GM23338 (cell line): ENCODE measurements at places on chromosomes 11 and 22.

GRCh38 chr22:38347181-38347943, 30.1 kb upstream of the CSNK1E start:
- no peak for DNase-seq

- no peak for DNase-seq
Measured at GRCh38 chr11:67998150-67999045, 5.5 kb downstream of the UNC93B1 start.

DNA sequence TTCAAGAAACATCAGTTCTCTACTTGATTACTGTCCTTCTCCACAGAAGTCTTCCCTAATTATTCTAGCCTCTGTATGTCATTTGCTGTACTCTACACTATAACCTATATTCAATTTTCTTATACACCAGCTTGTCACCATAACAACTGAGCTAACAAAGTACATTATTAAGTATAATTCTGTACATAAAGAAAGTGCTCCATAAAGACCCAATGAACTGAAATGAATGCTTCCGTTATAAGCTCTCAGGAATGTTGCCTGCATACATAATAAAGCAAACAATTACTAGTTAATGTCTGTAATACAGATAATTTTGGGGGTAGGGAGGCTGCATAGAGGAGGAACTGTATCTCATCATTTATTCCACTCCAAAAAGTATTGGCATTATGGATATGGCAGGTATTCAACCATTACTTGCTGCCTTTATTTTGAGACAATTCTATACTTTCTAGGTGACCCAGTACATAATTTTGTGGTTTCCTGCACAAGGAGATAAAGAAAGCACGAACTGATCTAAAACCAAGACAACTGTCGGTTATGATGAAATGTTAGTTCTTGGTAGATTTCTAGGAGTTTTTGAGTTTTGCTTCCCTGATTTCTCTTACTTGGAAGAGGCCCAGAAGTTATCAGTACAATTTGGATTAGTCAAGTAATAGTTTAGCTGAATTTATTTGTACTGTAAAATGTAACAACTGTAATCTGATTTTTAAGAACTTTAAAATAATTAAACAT, 202.5 kb downstream of the SBF2 start:
- DNase-seq: no peak

DNA sequence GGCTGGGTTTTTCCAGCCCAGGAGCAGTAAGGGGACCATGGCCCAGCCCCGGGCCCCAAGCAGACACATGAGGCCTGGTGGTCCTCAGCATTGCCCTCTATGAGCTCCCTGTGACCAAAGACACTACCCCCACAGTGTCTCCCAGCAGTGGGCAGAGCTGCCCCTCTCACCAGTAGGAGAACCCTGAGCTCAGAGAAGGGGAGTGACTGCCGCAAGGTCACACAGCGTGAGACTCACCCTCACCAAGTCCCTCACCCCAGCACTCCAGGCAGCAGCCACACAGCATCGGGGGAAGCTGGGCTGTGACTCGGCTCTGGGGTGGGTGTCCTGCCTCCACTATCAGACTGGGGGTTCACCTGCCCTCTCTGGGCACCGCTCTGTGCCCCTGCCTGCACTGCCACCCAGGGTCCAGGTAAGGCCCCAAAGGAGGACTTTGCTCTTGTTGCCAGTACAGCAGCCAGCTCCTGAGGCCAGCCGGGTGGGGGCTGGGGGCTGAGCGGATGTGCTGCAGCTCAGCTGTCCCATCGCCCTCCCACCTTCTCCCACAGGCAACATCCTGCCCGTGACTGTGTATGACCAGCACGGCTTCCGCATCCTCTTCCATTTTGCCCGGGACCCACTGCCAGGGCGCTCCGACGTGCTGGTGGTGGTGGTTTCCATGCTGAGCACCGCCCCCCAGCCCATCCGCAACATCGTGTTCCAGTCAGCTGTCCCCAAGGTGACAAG, 7.9 kb upstream of the SH3BP1 start:
- DNase-seq: no peak

DNA sequence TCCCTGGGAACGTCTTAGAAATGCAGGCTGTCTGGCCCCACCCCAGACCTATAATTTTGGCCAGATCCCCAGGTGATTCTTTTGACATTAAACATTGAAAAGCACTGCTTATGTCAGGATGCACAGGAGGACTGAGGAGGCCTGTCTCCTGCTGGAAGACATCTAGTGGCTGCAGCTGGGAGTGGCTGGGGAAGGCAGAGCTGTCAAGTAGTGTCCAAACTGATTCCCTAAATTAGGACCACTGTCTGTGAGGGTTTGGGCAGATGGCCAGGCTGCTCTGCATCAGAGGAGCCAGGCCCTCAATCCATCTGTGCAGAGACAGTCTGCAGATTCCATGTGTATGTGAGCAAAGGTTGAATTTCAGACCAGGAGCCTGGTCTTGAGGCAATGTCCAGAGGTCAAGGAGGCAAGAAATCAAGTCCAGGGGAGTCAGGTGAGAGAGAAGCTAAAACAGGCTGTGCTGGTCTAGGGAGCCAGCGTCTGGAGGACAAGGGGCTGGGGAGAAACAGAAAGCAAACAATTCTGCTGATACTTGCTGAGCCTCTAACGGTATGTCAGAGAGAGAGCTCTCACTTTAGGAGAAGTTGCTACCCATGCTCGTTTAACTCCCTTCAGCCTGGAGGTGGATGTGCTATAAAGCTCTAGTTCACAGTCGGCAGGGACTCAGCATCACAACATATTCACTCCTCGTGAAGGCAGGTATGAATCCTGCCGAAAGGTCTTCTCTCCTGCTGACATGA, 15.3 kb upstream of the SYTL2 start:
- DNase-seq: peak; percentile 50

GRCh38 chr22:35991168-35991567, 37.5 kb downstream of the RBFOX2 start:
- no peak for DNase-seq

DNA sequence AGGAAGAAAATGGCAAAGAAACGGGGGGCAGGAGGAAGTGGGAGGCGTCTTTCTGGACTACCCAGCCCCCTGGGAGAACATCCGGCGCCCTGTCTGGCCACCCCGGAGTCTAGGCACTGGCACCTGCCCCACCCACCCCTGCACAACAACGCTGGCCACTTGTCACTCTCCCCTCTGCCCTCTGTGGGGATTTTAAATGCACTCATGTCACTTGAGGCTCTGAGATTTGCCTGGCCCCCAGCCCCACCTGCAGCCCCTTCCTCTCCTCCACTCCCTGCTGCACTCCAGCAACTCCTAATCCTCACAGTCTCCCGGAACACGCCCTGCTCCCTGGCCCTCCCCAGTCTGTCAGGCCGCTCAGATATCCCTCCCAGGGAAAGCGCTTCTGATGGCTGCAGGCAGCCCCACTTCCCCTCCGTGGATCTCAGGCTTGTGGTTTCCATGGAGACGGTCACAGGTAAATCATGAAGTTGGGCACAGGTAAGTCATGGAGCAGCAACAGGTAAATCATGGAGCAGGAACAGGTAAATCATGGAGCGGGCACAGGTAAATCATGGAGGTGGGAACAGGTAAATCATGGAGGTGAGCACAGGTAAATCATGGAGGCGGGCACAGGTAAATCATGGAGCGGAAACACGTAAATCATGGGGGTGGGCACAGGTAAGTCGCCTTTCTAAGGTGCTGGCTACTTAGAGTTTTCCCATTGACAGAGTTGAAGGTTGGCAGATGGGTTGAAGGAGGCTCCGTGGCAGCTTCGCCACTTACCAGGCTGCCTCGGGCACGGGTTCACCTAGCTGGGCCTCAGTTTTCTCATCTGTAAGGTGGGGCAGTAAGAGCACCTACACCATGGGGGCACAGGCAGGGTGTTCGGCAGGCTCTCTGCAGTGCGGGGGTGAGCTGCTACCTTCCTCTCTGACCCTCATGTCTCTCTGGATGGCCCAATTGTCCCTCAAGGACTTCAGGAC, 79.0 kb upstream of the SHISAL1 start:
- peak; percentile 47 for DNase-seq

GRCh38 chr22:45689211-45689610, 17.6 kb downstream of the ATXN10 start:
- no peak for DNase-seq

DNA sequence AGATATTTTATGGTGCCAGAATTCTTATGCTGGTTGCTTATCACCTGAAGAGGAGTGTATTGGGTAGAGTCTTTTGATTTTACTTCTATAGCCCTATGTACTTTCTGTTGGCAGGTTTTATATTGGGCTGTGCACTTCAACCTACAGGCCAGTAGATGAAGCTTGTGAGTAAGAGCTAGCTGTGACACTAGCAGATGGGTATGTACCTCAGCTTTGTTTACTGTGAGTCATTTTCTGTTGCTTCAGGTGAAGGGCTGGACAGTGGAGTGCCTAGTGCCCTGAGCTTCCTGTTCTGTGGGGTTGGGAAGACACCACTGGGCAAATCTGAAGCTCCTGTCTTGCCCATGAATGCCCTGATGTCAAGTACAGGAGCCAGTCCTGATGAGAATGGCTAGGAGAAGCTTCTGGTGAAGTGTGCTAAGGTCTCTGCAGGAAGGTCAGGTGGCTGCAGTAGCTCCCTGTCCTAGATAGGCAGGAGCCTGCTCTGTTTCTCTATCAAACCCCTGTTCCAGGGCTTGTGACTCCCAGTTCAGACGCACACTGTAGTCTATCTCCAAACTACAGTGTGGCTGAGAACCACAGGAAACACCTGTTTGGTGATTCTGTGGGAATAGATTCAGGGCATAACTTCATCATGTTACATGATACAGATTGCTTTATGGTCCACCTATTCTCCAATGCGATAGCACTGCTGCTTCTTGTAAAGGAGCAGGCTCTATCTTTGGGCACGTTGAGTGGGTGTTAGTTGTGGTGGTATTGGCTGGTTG, 755.7 kb downstream of the KCNA4 start:
- no peak for DNase-seq

- DNase-seq: no peak
Measured at GRCh38 chr11:127073621-127074020, 73.1 kb upstream of the KIRREL3 start.

- DNase-seq: peak; percentile 93
Measured at GRCh38 chr11:57379732-57380131, 1.2 kb downstream of the PRG3 start.

- DNase-seq: no peak
Measured at GRCh38 chr22:17110791-17111550, 10.2 kb downstream of the TMEM121B start.

DNA sequence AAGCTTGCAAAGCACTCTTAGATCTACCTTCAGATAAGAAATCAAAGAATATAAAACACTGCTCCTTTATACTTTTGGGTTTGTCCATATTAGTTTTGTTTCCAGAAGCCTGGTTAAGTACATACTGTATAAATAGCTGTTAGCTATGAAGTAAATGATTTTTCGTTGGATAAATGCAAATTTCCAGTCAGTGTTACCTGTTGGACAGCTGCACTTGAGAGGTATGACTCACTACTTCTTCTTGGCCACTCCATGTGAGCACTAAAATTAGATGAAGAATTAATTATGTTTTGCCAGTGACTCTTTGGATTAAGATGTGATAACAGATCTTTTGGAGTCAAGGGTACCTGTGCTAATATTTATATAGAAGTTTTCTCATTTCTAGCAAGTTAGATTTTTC, 9.5 kb upstream of the TSG101 start:
- no peak for DNase-seq

DNA sequence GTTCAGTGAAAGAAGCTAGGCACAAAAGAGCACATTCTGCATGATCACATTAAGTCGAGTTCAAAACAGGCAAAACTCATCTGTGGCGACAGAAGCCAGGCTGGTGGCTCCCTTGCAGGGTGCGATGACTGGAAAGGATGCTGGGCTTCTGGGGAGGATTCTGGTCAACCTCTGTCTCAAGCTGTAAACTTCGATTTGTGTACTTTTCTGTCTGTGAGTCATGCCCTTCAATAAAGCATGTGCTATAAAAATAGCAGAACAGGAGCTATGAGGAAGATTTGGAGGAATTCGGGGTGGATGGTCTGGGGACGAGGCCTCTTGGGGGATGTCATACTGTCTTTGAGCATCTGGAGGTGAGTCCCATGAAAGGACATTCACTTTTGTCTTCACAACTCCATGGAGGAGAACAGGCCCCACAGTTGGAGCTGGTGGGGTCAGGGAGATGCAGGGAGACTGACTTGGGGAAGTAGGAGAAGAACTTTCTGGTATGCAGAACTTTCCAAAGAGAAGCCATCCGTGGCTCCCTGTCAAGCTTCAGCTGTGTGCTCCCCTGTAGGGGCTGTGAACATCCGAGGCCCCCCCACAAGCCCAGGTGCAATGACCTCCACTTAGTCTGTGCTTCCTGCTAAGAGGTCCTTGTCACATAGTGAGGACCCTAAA, 77.8 kb upstream of the LINC01488 start:
- no peak for DNase-seq

GRCh38 chr11:126431401-126432064, 76.0 kb downstream of the ST3GAL4 start:
- DNase-seq: no peak

DNA sequence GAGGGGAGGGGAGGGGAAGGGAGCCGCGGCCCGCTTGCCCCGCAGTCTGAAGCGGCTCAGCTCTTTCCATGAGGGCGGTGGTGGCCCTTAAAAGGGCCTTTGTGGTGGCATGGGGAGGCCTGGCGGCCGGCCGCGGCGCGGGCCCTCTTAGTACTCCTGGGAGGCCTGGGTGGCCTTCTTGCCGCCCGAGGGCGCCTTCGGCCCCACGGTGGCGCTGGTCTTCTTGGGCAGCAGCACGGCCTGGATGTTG, 6.9 kb downstream of the DPAGT1 start:
- DNase-seq: peak; percentile 68

GRCh38 chr11:134569195-134569594, 157.2 kb upstream of the B3GAT1 start:
- DNase-seq: no peak

- no peak for DNase-seq
Measured at GRCh38 chr11:18075444-18075843, 29.4 kb upstream of the TPH1 start.

GRCh38 chr11:86675017-86675416, 2.6 kb upstream of the ME3 start:
- no peak for DNase-seq
